Stomach (tissue), 19 donors: ENCODE measurements at places on chromosomes 5 and 9. TPM values are rescaled to one million over a fixed set of nuclear protein-coding genes. Genes with fewer than 3 reads are reported as not detected.
A peak's percentile ranks its signal among the peaks of the same experiment; 100 is the strongest.

The IFNB1 gene
- total RNA-seq: not detected

- no peaks in the 10 kb centered on the region for H3K27me3 ChIP-seq
- no peak overlapping the region for H3K4me3 ChIP-seq
- DNase-seq: peak; percentile 79
- H3K27ac ChIP-seq: peak overlapping the region; percentile 83
- H3K36me3 ChIP-seq: no peaks in the 10 kb centered on the region
Observed at GRCh38 chr9:125549465-125549871, 157.5 kb downstream of the MAPKAP1 start.

DNA sequence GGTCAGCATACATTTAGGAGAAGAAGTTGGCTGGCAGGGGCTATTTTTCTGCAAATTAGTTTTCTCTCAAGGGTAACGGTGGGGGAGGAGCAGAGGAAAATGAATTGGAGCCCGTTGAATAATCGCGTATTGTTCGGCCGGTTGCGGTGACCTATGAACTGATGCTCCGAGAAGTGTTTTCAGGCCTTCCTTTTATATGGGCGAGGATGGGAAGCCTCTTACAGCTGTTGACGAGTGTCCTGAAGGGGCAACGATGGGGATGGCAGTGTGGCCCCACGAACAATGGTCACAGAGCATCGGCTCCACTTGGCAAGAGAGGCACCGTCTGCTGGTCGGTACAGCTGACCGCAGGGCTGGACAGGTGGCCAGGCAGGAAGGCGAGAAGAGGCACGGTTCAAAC is 400.7 kb downstream of the ZSWIM6 start:
- H3K4me1 ChIP-seq: no peaks in the 10 kb centered on the region
- DNase-seq: no peak
- H3K36me3 ChIP-seq: no peaks in the 10 kb centered on the region
- H3K27me3 ChIP-seq: peaks cover 17% of the 10 kb centered on the region

The SLC38A9 gene
- 61.0 TPM for total RNA-seq

The RMND5B gene
- 25.3 TPM for total RNA-seq

- peak overlapping the region; percentile 85 for H3K27ac ChIP-seq
- H3K4me3 ChIP-seq: no peak overlapping the region
- DNase-seq: no peak
- H3K36me3 ChIP-seq: no peaks in the 10 kb centered on the region
Observed at GRCh38 chr9:129162497-129163197, 15.4 kb downstream of the IER5L start.

The FPGS gene
- 179 TPM for total RNA-seq

The CATSPER3 gene
- total RNA-seq: not detected

GRCh38 chr9:9556865-9557803 is 1055.7 kb downstream of the PTPRD start:
- H3K27ac ChIP-seq: no peak overlapping the region
- no peak for DNase-seq
- no peaks in the 10 kb centered on the region for H3K27me3 ChIP-seq
- H3K4me1 ChIP-seq: no peaks in the 10 kb centered on the region

The PCDH12 gene
- 1.2 TPM for total RNA-seq

GRCh38 chr9:86945728-86946200 is 1.5 kb downstream of the GAS1 start:
- no peaks in the 10 kb centered on the region for H3K27me3 ChIP-seq
- DNase-seq: peak; percentile 82
- H3K27ac ChIP-seq: peak overlapping the region; percentile 92
- no peaks in the 10 kb centered on the region for H3K36me3 ChIP-seq
- H3K4me3 ChIP-seq: peak overlapping the region; percentile 80

GRCh38 chr9:14945351-14945750 is 35.1 kb upstream of the FREM1 start:
- H3K27ac ChIP-seq: no peak overlapping the region
- no peaks in the 10 kb centered on the region for H3K4me1 ChIP-seq
- no peaks in the 10 kb centered on the region for H3K36me3 ChIP-seq
- H3K4me3 ChIP-seq: no peak overlapping the region
- H3K27me3 ChIP-seq: no peaks in the 10 kb centered on the region

DNA sequence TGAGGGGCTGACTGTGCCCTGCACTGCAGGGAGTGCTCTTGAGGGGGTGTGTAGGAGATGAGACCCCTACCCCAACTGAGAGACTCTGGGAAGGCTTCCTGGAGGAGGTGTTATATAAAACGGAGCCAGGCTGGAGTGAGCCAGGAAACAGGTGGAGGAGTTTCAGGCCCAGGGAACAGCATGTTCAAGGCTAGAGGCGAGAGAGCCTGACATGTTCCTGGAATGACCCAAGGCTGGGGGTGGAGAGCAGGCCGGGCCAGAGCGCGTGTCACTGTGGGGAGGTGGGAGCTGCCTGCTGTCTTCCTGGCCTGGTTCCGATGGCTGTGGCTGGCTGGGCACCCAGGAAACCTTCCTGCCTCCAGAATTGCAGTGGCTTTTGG is 48.7 kb downstream of the RXRA start:
- H3K36me3 ChIP-seq: no peaks in the 10 kb centered on the region
- H3K27ac ChIP-seq: peak overlapping the region; percentile 90
- no peaks in the 10 kb centered on the region for H3K27me3 ChIP-seq
- no peak for DNase-seq
- H3K4me1 ChIP-seq: peaks cover 100% of the 10 kb centered on the region
- peak overlapping the region; percentile 11 for H3K4me3 ChIP-seq

DNA sequence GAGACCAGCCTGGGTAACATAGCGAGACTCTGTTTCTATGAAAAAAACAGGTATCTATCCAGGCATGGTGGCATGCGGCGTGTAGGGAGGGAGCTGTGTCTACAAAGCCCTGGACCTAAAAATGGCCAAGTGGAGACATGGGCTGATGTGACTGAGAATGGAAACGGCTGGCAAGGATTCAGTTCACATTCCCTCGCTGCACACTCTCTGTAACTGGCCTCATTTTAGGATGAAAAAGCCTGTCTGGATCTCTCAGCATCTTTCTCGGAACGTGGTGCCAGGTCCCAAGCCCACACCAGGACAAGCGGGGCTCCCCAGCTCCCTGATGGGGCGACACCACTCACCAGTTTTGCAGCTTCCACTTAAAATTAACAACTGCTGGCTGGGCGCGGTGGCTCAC is 13.4 kb downstream of the EXD3 start:
- no peak for DNase-seq
- H3K36me3 ChIP-seq: no peaks in the 10 kb centered on the region
- no peaks in the 10 kb centered on the region for H3K27me3 ChIP-seq
- H3K27ac ChIP-seq: no peak overlapping the region
- H3K4me1 ChIP-seq: peaks cover 29% of the 10 kb centered on the region
- H3K4me3 ChIP-seq: no peak overlapping the region
